Activated naive CD8-positive, alpha-beta T cell treated with anti-CD3 and anti-CD28 coated beads, Interleukin-2, amount 50 U/mL, for 24 hours (primary cell): ENCODE measurements at places on chromosomes 3 and 15.

DNA sequence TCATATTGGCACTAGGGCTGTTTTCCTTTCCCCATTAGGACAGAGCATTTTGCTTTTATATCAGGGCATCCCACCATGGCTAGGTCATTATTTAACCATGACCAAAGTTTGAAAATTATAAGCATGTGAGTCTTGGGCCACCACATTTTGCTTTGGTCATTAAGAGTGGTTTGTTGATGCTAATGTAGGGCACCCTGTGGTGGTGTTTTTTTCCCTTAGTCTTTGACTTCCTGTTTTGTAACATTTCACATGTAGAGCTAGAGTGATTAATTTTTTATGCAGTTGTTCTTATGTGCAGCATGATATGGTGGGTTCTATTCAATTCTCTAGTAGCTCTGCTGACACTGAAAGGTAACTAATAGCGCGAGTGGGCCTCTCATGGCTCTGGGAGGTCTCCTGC is 249.6 kb upstream of the ROBO1 start:
- no peak overlapping the region for H3K27ac ChIP-seq
- no peaks in the 10 kb centered on the region for H3K27me3 ChIP-seq
- H3K4me3 ChIP-seq = no peak overlapping the region
- DNase-seq = no peak

GRCh38 chr15:43791993-43792760 is at the start of gene SERF2:
TSS of gene SERF2 (plus strand) at chr15:43792320. CDS start at chr15:43792377, 57 bp downstream.
- H3K4me3 ChIP-seq = peak within 1 kb of the TSS; percentile 93
- H3K27ac ChIP-seq = peak within 1 kb of the TSS; percentile 92
- no peaks in the 10 kb centered on the region for H3K27me3 ChIP-seq

DNA sequence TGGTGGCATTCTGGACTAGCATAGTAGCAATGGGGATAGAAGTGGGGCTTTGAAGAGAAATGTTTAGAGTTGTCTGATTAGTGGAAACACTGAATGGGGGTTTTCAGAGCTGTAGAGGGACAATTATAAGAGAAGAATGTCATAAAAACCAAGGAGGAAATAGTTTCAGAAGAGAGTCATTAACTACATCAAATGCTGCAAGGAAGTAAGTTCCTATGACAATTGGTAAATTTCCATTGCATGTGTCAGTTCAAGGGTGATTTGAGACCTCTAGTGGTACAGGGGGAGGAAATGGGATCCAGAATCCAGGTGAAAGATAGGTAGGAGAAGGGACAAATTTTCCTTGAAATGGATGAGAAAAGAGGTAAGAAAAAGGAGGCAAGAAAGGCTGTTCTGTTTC is 68.3 kb upstream of the TBC1D5 start:
- no peak overlapping the region for H3K27ac ChIP-seq
- no peak overlapping the region for H3K4me3 ChIP-seq
- no peak for DNase-seq
- peaks cover 15% of the 10 kb centered on the region for H3K4me1 ChIP-seq

DNA sequence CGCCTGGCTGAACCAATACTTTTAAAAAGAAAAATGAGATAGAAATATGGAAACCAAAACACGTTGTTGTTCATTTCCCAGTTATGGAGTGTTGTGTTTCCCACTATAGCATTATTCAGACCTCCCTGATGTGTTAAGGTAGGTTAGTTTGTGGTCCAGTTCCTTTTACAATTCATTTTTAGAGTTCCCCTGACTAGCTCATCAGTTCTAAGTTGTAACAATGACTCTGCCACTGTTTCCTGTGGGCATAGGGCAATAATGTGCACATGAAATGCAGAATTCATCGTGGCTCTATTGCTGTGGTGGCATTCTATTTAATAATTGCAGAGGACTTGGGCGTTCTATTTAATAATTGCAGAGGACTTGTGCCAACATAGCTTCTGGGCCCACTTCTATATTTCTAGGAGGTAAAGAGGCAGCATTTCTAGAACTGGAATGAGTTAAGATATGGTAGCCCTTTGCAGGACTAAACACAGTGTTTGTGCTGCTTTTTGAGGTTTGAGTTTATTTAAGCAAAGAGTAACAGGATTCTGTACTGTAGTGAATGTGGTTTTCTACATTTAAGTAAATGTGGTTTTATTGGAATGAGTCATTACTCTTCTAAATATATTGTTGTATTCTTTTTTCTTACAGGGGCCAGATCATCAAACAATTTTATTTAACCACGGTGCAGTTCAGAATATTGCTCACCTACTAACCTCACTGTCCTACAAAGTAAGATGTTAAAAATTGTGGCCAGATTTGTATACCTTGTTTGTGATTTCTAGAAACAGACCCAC is 47.5 kb downstream of the ARMC8 start:
- peaks cover 36% of the 10 kb centered on the region for H3K36me3 ChIP-seq
- H3K4me3 ChIP-seq = no peak overlapping the region
- H3K4me1 ChIP-seq = peaks cover 21% of the 10 kb centered on the region
- no peak for DNase-seq
- H3K27me3 ChIP-seq = no peaks in the 10 kb centered on the region

- no peaks in the 10 kb centered on the region for H3K27me3 ChIP-seq
- peaks cover 50% of the 10 kb centered on the region for H3K36me3 ChIP-seq
- no peak for DNase-seq
- peaks cover 23% of the 10 kb centered on the region for H3K4me1 ChIP-seq
Measured at GRCh38 chr3:125232401-125232800, 19.9 kb upstream of the SLC12A8 start.

- DNase-seq = no peak
- no peaks in the 10 kb centered on the region for H3K27me3 ChIP-seq
- peaks cover 8% of the 10 kb centered on the region for H3K36me3 ChIP-seq
- no peak overlapping the region for H3K27ac ChIP-seq
Measured at GRCh38 chr3:138257986-138258385, 70.9 kb downstream of the ARMC8 start.
